ENCODE measurements at places on chromosomes 2 and 18. TPM values are rescaled to one million over a fixed set of nuclear protein-coding genes. Genes with fewer than 3 reads are reported as not detected.
A peak's percentile ranks its signal among the peaks of the same experiment; 100 is the strongest.

DNA sequence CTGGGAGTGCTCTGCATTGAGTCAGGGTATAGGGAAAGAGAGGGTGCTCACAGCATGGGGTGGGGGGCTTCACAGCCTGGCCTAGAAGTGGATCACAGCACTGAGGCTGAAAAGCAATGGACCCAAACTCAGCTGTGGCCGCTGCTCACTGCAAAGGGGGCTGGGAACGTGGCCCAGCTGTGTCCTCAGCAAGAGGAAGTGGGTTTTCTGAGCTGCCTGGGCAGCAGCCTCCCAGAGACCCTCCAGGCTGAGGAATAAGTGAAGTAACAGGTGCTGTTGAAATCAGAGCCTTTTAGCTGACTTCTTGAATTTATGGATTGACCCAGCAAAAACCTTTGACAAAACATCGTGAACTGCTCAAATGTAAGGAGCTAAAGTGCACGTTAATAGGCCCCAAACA lies 35.2 kb downstream of the PTGR3 start:
- DNase-seq, result no peak

DNA sequence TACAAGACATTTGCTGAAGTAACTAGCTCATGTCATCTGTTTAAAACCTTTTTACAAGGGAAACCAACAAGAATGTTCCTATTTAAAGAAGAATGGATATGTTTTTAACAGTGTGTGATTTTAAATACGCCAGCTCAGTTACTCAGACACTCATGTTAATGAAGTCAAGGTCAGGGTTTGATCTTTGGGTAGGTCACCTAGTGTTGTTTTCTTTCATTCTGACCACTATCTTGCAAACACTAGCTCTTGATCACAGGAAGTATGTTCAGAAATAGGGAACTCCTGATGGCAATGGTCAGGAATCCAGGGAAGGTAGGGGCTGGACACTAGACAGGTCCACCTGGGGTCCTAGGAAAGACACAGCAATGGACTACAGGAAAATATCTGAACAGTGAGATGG lies 116.7 kb downstream of the CPS1 start:
- DNase-seq, result no peak

- no peak for DNase-seq
Observed at GRCh38 chr18:12744103-12744502, 41.3 kb downstream of the PSMG2 start.

DNA sequence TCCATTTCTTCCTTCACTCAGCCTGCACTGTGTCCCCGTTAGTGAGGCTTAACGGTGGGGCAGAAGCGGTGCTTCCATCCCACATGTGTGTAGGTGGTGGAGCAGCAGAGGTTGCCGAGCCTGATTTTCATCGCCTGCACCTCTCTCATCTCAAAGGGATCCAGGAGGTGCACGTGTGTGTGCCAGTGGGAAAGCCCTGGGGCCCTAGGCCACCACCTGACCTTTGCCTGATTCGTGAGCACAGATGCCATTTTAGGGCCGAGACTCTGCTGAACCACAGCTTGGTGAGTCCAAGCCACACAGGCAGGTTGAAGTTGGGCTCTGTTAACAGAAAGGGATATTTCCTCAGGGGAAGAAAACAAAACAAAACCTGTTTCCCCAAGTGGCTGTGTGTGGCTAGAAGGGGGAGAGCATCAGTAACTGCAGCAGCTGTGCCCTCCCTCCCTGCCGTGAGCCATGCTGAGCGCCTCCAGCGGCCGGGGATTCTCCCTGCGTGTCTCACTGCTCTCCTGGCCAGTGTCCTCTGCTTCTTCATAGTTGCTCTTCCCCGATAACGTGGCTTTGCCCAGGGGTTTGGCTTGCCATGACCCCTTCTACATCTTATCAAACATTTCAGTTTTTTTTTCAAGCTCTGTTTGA lies 81.5 kb downstream of the MAPRE2 start:
- no peak for DNase-seq

The TEKT4 gene
- 0.55 TPM for total RNA-seq

GRCh38 chr18:42268798-42269197 lies 313.8 kb downstream of the PIK3C3 start:
- no peak for DNase-seq

DNA sequence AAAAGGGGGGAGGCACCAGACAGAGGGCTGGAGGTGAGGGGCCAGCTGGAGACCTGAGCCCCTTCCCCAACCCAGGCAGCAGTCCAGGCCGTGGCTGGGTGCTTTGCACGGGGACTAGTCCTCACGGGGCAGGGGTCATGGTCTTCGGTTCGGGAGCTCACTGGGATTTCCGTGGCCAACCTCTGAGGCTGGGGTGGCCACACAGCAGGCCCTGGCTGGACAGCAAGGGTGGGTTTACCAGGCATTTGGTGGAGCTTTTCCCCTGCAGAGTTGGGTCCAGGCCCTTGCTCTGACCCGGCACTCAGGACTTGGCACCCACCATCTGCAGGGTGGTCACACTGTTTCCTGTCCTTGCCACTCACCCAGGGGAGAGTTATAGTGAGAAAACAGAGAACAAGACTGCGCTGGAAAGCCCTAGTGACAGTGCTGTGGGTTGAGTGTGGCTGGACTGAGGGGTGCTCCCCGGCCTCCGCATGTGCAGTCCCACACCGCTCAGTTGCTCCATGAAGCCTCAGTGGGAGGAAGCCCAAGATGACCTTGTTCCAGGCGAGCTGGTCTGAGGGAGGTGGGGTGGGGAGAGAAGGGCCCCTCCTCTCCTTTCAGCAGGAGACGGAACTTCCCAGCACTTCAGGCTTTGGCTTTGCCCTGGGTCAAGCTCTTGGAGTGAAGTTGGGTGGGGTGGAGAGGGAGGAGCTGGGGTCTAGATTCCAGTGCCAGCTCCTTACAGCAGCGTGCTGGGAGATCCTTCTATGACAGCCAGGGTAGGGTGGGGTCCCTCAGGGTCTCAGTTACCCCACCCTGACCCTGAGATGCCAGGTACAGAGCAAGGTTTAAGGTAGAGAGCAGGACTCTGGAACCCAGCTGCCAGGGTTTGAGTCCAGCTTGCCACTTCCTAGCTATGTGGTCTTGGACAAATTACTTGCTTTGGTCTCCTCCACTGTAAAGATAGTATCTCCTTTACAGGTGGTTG lies 219.8 kb downstream of the DYSF start:
- DNase-seq, result no peak

DNA sequence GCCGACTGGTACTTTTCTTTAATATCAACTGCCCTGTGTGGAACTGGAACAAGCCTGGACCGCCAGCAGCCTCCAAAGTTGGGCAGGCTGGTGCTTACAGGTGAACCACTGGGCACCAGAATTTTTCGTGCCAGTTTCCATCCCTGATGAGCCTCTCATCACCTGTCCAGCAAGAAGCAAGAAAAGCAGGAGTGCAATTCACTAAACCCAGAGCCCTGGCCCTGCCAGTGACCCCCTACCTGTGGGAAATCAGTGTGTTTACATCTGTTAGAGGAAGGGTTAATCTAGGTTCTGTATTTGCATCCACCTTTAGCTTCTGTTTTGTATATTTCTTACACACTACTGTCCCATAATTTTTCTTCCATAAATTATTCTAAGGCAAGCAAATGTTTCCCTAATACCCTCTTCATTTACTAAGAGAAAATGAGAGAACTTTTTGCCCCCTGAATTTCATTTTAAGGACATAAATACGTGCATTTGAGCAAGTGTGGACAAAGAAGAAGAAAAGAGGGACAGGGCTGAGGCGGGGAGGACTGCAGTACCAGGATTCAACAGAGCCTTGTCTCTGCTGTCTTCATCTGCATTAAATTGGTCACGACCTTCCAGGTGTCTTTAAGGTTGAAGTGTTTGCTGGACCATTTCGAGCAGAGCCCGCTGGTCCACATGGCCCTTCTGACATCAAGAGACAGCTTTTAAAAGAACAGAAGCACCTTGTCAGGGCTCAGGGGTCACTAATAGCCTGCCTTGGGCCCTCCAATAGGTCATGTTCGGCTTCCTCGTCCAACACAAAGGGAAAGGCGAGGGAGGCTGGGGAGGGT lies 763.1 kb downstream of the BCL11A start:
- no peak for DNase-seq

DNA sequence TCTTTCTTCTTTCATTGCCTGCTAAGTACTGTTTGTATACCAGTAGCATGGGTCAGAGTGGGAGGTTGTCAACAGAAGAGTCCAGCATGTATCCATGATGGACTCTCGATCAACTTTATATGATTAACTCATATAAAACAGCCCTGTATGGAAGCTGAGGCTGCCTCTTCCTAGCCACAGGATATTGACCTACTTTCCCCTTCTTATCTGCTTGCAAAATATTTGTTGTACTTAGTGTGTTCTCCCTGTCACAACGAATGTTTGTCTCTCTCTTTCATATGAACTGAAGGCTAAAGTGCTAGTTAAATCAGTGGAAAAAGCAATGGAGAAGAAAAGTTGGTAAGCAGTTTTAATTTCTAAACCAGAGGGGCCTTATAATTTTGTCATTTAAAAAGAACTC lies 17.8 kb downstream of the MYO1B start:
- DNase-seq, result no peak

DNA sequence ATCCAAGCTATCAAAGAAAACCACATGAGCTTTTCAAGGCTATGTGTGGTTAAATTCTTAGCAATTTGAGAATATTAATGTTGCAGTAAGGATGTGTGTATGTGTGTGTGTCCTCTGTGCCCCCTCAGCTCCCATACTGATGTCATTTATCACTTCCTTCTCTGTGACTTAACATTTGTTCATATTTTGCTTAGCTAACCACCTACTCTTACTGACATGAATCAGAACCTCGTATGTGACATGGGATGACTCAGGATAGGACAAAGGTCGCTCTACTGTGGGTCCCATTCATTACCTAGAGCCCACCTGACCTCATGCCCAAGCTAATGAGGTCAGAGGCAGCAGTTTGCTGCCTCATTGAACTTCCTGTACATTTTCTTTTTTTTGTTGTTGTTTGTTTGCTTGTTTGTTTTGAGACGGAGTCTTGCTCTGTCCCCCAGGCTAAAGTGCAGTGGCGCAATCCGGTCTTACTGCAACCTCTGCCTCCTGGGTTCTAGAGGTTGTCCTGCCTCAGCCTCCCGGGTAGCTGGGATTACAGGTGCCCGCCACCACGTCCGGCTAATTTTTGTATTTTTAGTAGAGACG lies 36.3 kb downstream of the MOGAT1 start:
- DNase-seq, result no peak

The HPCAL1 gene
- total RNA-seq, result 11.1 TPM

DNA sequence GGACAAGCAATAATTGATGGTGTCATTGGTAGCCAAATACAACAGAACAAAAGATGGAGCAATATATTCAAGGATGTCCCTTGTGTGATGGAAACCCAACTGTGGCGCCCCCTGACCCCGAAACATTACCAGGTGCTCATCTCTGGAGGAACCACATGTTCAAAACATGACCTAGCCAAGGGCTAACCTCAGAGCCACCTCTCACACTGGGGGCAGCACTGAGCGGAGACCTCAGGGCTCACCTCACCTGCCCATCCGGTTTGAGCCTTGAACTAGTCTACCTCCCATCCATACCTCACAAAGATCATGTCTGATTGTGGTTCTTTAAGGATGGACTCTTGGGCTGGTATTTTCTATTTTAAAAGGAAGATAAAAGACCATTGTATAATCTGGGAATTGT lies 314.4 kb upstream of the CDH7 start:
- DNase-seq, result no peak

DNA sequence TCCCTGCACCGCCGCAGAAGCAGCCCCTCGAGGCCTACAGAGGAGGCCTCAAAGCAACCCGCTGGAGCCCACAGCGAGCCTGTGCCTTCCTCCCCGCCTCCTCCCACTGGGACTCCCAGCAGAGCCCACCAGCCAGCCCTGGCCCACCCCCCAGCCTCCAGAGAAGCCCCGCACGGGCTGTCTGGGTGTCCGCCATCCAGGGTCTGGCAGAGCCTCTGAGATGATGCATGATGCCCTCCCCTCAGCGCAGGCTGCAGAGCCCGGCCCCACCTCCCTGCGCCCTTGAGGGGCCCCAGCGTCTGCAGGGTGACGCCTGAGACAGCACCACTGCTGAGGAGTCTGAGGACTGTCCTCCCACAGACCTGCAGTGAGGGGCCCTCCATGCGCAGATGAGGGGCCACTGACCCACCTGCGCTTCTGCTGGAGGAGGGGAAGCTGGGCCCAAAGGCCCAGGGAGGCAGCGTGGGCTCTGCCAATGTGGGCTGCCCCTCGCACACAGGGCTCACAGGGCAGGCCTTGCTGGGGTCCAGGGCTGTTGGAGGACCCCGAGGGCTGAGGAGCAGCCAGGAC lies 31.2 kb downstream of the GPC1 start:
- peak; percentile 8 for DNase-seq

- DNase-seq, result no peak
Observed at GRCh38 chr2:46461709-46462171, 17.6 kb upstream of the TMEM247 start.

All from uterus (tissue), 4 donors.